Activated T-helper 17 cell treated with anti-CD3 and anti-CD28 coated beads, Interleukin-2, amount 50 U/mL, for 72 hours (primary cell): ENCODE measurements at places on chromosomes 13 and 19. TPM values are rescaled to one million over a fixed set of nuclear protein-coding genes. Genes with fewer than 3 reads are reported as not detected.

DNA sequence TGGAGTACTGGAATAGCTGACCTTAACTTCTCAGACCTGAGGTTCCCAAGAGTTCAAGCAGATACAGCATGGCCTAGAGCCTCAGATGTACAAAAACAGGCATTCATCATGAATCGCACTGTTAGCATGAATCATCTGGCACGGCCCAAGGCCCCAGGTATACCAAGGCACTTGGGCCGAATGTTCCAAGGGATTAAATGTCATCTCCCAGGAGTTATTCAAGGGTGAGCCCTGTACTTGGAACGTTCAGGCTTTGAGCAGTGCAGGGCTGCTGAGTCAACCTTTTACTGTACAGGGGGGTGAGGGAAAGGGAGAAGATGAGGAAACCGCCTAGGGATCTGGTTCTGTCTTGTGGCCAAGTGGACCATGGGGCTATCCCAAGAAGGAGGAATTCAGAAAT lies 6.3 kb downstream of the KLK3 start:
- no peak for ATAC-seq

DNA sequence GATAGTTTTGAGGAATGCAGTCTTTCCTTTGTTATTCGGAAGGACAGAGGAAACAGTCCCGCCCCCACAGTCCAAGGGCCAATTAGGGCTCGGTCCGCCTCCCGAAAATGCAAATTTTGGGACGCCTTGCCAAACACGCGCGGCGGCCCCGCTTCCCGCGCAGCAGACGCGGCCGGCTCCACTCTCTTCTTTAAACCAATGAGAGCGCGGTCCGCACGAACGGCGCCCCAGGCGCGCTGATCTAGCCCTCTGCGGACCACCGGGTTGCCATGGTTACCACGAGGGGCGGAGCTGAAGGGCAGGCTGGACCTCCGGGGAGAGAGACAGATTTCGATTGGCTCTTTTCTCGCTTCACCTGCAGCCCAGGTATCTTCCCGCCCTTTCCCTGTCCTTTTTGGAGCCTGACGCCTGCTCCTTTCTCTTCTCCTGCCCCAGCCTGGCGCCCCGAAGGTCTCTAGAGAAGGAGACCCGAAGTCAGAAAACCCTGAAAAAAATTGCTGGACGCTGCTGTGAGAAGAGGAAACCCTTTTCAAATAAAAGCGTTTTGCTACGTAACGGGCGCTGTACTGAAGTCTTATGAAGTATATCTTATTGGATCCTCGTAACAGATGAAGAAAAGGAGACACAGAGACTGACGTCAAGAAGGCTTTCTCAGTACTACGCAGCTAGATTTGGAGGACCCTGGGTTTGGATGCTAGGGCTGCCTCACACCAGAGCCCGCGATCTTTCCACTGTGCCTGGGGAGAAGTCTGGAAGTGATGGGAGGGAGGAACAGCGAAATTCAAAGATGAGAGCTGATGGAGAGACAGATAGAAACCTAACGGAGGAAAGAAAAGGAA lies 2.0 kb downstream of the PTH2 start:
- ATAC-seq = peak; percentile 38

GRCh38 chr13:51782026-51782710 lies 21.8 kb downstream of the DHRS12 start:
- no peak for ATAC-seq

DNA sequence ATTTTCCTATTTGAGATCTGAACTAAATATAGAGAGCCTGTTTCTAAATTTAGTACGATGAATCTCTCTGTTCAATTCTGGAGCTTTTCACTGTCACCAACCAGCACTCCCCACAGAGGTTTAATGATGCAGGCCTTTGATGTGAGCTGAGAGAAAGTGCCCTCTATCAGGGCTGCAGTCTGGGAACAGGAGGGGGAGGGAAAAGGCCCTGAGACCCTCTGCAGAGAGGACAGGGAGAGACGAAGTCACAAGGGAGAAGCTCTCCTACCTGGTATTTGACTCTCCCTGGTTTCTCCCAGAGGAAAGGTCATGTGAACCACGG lies 206.8 kb upstream of the SOX1 start:
- ATAC-seq = no peak

- no peak for ATAC-seq
Measured at GRCh38 chr13:47114030-47114429, 217.2 kb upstream of the HTR2A start.

The MAST1 gene
- 2.4 TPM for total RNA-seq

The ITPKC gene
- 14.5 TPM for total RNA-seq

DNA sequence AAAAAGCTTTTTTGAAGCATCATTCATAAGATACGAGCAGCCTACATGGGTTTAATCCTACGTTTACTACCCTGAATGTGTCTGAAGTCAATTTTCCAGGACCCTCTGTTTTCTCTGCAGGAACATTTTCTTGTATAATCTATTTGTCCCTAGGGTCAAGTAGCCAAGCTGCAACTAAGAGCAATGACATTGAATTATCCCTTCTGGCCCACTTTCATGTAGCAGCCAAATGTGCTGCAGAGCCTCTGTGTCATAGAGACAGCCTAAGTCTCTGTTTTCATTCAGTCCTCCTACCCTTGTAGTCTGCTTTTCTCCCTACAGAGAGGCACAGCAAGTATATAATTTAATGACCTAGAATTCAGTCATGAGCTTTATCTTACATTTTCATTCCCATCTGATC lies 82.1 kb downstream of the ZAR1L start:
- ATAC-seq = no peak

GRCh38 chr13:99157046-99157445 lies 43.6 kb upstream of the UBAC2 start:
- no peak for ATAC-seq

DNA sequence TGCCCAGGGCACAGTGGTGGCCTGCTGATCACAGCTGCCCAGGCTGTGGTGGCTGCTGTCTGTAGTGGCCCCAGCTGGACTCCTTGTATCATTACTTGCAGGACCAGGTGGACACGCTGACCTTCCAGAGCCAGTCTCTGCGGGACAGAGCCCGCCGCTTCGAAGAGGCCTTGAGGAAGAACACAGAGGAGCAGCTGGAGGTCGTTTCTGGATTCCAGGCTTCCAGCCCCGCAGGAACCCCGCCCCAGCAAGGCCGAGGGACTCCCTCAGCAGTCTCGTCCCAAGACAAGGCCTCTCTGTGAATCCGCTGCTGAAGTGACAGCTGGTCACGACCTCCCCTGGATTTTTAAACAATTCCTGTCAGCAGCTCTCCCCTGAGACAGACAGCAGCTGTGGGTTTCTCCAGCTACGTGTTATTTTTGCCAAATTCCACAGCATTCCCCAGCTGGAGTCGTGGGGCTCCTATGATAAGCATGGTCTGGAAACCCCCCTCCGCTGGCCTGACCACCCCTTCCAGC lies 98.3 kb downstream of the SLC7A1 start:
- ATAC-seq = no peak

DNA sequence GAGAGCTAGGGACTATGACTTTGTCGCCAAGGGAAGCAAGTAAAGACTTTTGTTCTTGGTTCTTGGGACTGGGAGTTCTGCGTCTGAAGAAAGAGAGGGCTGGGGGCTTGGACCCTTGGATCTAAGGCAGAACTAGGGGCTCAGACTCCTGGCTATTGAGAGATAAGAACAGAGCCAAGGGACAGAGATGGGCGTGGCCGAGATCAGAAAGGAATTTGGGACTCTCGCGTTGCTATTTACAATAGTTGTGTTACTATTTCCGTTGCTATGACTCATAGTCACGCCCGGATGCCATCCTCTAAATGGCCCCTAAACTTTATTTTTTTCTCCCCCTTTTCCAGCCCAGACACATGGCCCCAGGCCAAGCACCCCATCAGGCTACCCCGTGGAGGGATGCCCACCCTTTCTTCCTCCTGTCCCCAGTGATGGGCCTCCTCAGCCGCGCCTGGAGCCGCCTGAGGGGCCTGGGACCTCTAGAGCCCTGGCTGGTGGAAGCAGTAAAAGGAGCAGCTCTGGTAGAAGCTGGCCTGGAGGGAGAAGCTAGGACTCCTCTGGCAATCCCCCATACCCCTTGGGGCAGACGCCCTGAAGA lies 759 bp downstream of the PPP1R15A start:
- ATAC-seq = peak; percentile 52

DNA sequence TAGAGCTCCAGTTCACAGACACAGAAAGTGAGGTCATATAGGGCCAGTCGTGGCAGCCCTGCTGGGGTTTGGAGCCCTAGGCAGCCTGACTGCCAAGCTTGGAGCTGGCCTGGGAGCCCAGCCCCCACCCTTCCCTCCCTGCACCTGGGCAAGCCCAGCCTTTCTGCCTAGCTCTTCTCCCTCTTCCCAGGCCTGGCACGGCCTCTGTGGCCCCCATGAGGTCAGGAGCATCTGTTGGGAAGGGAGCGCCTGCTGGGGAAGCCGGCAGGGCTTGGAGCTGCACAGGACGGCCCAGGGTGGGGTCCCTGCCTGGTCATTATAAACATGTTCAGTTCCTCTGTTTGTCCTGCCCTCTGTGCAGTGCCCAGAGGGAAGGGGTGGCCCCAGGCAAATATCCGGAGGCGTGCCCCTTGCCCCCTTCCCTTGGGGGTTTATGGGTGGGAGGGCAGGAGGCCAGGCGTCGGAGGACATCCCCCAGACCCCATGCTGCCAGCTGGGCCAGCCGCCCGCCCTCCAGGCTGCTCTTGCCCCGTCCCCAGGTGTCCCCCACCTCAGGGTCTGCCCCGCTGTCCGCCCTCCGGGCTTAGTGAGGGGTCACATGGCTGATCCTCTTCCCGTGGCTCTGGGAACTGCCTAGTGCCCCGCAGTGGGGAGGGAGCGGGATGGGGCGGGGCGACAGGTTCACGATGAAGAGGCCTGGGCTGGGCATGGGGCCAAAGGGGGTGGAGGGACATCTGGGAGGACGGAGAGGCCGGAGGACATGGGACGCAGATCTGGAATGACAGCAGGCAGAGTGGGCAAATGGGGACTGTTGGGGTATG lies 30.0 kb upstream of the NCCRP1 start:
- no peak for ATAC-seq

GRCh38 chr13:32627793-32628192 lies 41.5 kb downstream of the PDS5B start:
- no peak for ATAC-seq

GRCh38 chr13:107545946-107546502 lies 669.3 kb downstream of the LIG4 start:
- no peak for ATAC-seq

The C19orf85 gene
- not detected for total RNA-seq

DNA sequence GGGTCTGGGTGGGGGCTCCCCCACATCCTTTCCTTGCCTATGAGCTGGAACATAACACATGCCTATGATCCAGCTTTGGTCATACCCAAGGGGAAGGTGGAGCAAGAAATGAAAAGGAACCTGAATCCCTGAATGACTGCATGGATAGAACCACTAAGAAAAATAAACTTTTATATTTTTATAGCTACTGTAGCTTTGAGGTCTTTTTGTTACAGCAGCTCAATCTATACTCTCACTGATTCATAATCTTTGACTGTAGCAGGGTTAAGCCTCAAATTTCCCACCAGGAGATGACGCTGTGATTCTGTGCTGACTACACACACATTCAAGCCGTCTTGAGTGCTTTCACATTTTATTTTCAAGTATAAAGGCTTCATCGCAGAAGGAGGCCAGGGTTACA lies 8.8 kb downstream of the PALM3 start:
- ATAC-seq = no peak

DNA sequence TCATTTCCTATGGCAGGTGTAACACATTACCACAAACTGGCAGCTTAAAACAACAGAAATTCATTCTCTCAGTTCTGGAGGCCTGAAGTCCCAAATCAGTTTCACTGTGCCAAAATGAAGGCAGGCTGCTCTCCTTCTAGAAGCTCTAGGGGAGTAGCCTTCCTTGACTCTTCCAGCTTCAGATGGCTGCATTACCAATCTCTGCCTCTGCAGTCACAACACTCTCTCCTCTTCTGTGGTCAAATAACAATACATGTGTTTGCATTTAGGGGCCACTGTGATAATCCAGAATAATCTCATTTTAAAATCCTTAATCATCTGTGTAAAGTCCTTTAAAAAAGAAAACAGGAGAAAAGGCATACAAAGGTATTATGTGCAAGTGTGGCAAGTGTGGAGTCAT lies 7.8 kb downstream of the DIAPH3 start:
- ATAC-seq = no peak

- ATAC-seq = peak; percentile 88
Measured at GRCh38 chr19:46766569-46767317, 20.5 kb upstream of the STRN4 start.

- ATAC-seq = no peak
Measured at GRCh38 chr19:51568456-51568855, 2.6 kb upstream of the ZNF175 start.

DNA sequence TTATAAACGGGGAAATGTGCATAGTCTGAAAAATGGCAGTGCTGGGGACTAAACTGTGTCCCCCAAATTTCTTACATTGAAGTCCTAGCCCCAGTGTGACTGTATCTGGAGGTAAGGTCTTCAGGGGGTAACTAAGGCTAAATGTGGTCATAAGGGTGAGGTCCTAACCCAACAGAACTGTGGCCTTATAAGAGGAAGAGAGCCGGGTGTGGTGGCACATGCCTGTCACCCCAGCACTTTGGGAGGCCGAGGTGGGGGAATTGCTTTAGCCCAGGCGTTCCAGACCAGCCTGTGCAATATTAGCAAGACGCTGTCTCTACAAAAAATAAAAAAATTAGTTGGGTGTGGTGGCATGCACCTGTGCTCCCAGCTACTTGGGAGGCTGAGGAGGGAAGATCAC lies 17.8 kb downstream of the PROZ start:
- peak; percentile 92 for ATAC-seq

The KLHL1 gene
- total RNA-seq = not detected

DNA sequence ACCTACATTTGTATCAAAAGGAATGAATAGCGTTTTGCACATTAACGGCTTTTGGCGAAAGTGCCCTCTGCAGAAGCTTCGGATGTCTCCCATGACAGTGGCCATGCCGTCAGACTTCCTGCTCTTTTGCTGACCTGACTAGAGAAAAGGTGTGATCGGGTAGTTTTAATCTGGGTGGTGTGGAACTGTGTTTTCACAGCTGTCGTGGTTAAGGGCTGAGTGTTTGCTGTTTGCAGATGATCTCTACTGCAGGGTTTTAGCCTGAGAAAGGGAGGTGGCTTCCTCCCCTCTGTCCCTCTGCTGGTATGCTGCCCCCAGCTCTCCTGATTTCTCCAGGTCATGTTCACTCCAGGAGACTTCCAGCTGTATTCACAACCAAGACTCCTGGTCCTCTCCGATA lies 22.4 kb downstream of the ZNF71 start:
- ATAC-seq = no peak

DNA sequence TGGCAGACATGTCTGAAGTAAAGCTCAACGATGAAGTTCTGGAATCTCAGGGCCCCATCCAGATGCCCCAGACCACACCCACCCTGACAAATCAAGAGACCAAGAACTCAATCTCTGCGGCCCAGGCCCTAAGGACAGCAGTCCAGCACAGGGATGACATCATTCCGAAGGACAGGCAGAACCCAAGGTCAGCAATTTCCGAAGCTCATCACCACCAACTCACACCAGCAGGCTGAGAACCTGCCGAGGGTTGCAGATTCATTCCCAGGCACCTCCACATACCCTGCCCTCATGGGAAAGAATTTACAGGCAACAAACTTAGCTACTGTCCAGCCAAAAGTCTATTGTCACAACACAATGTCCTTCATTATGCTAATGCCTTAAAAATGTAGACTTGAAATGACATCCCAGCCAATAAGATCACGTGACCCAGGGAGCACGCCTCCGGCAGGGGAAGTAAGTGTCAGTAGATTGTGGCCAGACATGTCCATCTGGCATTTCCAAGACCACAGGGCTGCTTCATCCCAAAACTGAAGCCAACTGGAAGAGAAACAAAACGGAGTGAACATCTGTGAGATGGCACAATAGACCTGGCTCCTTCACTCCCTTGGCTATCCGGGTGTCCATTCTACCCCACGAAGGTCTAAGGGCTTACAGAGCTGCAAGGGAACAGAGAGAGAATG lies 98.8 kb downstream of the CRYL1 start:
- ATAC-seq = no peak

GRCh38 chr19:45251452-45252354 lies 632 bp downstream of the MARK4 start:
- ATAC-seq = peak; percentile 42

The CFAP97D2 gene
- not detected for total RNA-seq

The ZNF784 gene
- 4.6 TPM for total RNA-seq
